Activated T-cell treated with anti-CD3 and anti-CD28 coated beads for 48 hours (primary cell): ENCODE measurements at places on chromosomes 1 and 21.

DNA sequence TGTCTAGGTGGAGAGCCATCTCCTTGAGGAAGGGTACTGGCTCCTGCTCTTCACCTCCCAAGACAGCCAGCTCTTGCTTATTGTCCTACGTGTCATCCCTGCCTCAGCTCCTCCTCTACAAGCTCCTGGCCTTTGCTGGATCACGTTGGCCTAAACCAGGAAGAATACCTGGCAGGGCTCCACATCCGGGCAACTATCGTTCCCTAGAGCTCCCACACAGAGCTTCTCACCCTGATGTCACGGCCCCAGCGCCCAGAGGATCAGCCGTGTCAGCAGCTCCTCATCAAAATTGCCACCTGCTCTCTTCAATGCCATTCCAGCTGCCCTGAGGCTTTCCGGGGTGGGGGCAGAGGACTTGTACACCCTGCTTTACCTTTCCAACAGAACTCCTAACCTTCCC, 1.9 kb upstream of the TPM3 start:
- no peak for DNase-seq

GRCh38 chr1:202642619-202643291, 67.5 kb downstream of the SYT2 start:
- no peak for DNase-seq

- no peak for DNase-seq
Measured at GRCh38 chr21:40936771-40937261, 89.9 kb upstream of the DSCAM start.

DNA sequence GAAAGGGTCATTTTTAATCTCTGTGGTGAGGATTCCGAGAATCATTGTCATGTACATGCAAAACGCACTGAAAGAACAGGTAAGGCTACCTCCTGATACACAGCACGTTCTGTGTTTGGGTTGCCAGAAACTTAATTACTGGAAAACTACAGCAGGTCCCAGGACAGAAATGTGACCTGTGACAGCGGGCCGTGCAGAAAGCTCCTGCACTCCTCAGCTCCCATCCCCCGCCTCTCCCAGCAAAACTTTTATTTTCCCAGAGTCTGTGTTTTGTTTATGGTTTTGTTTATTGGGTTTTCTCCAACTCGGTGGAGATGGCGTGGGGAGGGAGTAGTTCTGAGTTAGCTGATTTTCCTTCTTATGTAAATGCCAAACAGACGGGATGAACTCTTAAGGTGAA, 44.7 kb downstream of the SLC44A3 start:
- DNase-seq = no peak

GRCh38 chr1:21552715-21553114, 43.5 kb downstream of the ALPL start:
- DNase-seq = no peak

- DNase-seq = no peak
Measured at GRCh38 chr1:10402729-10403274, 3.9 kb downstream of the PGD start.

DNA sequence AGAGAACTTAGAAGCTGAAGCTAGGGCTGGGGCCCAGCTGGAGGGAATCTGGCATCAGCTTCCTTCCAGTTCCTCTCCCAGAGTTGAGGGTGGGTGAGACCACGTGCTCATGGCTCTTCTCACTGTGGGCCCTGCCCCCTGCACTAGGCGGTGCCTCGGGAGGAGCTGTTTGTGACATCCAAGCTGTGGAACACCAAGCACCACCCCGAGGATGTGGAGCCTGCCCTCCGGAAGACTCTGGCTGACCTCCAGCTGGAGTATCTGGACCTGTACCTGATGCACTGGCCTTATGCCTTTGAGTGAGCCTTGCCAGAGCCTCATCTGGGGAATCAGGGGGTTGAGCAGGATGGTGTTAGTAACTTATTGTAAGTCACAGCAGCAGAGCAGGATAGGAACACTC, 16.1 kb downstream of the AKR1A1 start:
- no peak for DNase-seq

- DNase-seq = peak; percentile 46
Measured at GRCh38 chr1:16013220-16013907, 4.5 kb downstream of the HSPB7 start.

GRCh38 chr1:212353181-212353580, 61.5 kb downstream of the PACC1 start:
- no peak for DNase-seq

- DNase-seq = no peak
Measured at GRCh38 chr21:45169682-45170081, 95.3 kb downstream of the ADARB1 start.

DNA sequence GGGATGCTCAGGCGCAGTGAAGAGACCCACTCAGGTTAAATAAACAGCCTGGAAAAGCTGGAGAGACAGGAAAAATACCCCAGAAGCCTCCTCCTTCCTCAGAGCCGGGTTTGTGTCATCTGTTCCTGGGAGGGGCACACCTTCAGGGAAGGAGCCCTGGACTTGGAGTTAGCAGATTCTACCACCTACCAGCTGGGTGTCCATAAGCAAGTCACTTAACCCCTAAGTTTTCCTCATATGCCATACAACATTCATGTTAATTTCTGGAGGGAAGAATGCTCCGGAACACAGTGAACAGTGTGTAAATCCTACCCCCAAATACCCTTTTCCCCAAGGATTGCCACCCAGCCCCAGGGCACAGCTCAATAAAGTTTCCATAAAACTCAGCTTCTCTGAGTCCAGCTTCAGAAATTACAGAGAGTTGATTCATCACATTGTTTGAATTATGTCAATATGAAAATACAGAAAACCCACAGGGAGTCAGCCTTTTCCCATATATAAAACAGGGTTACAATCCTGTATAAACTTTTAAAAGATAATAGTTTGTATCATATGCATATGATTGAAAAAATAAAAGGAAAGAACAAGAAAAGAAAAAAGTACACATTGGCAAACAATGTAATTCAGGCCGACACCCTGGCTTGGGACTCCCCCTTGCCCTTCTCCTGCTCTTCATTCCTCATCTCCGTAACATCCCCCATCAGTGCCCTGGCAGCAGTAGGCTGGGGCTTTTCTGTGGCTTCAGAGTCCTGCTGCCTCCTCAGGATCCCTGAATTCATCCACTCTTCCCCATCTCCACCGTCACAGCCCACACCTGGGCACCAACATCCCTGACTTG, 291.8 kb upstream of the USP24 start:
- DNase-seq = no peak

DNA sequence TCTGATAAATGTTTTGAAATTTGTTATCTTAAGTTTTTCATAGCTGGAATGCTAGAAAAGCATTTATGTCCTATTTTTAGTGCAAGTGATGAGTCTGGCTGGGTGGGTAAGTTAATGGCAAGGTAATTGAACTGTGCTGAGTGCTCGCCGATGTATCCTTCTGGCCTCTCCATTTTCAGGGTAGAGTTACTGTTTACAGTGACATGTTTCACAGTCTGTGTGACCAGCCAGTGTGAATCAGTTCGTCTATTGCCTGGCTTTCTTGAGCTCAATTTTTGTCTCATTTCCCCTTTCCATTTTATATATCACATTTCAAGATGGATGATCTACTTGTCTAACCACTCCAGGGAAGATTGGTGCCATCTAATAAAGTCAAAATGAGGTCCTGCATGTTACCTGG, 44.1 kb downstream of the ITSN1 start:
- DNase-seq = no peak

- DNase-seq = peak; percentile 15
Measured at GRCh38 chr1:25472471-25472870, 41.8 kb downstream of the MACO1 start.

- no peak for DNase-seq
Measured at GRCh38 chr1:176051902-176052518, 155.1 kb downstream of the COP1 start.
